ENCODE measurements at places on chromosomes 1 and 21. TPM values are rescaled to one million over a fixed set of nuclear protein-coding genes. Genes with fewer than 3 reads are reported as not detected.
A peak's percentile ranks its signal among the peaks of the same experiment; 100 is the strongest.

OR2AK2 gene
- not detected for total RNA-seq

NR0B2 gene
- not detected for total RNA-seq

CRB1 gene
- total RNA-seq, result not detected

LDLRAP1 gene
- total RNA-seq, result 20.7 TPM

KCNC4 gene
- total RNA-seq, result 2.7 TPM

ORC1 gene
- 5.1 TPM for total RNA-seq

GRCh38 chr1:181106479-181106878, 18.0 kb downstream of the IER5 start:
- DNase-seq, result no peak

DNA sequence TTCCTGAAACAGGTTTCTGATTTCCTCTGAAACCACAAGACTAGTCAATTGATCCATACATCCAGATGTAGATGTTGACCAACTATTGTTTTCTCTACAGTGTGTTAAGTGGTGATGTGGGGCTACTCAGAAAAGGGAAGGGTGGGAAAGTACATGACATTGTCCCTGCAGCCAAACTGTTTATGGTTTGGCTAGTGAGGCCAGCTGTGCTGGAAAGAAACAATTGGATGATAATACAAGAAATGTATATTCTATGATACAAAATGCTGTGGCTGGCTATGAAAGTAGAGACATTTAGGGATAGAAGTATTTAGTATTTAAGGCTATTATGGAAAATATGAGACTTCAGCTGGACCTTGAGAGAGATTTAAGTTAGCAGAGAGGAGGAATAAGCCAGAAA, 244.5 kb downstream of the ADGRL2 start:
- DNase-seq, result no peak

DNA sequence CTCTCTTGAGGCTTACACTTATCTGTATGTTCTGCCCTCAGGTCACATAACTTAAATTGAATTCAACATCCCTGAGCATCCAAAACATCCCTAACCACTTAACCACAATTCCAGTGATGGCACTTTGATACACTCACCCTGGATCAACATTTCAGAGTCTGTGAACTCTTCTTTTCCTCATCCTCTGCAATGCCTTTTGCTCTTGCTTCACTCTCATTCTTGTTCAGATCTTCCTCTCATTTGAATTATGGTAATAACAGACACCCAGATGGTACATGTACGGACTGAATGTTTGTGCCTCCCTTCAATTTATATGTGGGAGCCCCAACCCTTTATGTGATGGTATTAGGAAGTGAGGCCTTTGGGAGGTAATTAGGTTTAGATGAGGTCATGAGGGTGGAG, 33.4 kb downstream of the PTGER3 start:
- no peak for DNase-seq

DNA sequence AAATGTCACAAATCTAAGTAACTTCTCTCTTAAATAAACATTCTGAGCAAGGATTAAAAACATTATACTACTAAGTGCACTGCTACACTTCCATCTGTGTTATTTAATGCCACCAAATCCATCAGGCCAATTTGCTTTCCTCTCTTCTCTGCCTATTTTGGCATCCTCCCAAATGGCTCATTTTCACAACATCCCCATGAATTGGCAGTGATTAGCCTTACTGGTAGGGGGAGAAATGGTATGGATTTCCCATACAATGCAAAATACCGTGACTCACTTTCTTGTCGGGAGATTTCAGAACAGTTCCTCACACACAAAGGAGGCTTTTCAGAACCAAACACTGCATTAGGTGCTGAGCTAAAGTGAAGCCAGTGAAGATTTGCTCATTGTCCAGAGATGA, 195.7 kb downstream of the MIS18A start:
- DNase-seq, result no peak

DNA sequence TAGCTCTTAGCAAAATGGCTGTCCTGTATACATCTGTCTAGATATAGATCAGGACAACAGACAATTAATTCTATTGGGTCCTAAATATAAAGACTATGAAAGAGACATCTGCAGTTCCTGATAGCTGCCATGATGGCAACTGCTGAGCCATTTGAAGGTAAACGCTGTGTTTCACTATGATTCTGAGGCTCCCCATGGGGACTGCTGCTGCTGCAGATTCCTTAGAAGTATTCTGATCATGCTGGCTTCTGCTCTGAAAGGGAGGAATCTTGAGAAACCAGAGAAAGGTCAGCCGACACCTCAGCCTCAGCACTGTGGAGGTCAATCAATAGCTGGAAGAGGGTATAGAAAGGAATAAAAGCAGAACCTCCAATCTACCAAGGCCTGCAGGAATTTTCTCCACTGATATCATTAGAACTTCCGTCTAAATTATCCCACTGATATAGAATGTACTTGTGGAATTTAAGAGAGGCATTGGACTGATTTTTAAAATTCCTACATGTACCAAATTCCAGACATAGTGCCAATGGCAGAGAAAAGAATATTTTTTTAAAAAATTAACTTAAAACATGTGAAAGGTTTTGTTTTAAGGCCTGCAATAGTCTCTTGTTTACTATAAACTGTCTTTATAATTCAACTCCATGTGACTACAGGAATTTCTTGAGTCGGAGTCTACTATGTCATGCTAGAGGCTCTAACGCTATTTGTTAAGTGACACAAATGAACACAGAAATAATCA, 53.2 kb downstream of the DDAH1 start:
- no peak for DNase-seq

GRCh38 chr1:36087233-36088123, 1.2 kb upstream of the ADPRS start:
- DNase-seq, result peak; percentile 87

- DNase-seq, result no peak
Observed at GRCh38 chr1:91744953-91745639, 140.9 kb downstream of the TGFBR3 start.

DNA sequence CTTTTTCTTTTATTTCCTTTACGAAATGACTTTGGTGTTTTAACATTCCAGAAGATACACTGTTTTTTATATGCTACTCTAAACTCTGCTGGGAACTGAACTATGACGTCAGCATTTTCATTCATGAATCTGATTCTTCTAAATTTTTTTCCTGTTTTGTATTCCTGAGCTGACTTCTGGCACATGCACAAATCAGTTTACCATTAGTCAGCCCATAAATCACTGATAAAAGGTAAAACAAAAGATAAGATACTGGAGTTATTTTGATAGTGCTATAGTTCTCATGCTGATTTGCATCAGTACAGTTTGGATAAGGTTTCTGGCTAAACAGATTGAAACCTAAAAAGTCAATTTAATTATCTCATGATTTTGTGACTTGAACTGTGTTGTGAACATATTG, 10.4 kb downstream of the CAMTA1 start:
- DNase-seq, result no peak

DNA sequence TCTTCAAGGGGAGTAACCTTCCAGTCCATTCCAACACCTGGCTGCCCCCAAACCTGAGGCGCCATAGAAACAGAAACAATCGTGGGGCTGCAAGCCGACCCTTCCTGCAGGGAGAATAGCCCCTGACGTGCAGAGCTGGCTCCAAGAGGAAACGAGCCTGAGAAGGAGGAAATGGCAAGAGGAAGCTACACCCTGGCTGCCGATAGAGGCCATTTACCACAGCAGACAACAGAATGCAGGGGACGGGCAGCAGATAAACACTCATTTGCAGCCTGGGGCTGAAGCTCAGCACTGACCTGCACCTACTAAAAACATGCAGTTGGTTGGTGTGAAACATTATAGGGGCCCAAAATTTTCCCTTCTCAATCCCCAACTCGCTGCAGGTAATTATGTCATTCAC, 8.7 kb upstream of the TDRD10 start:
- no peak for DNase-seq

- no peak for DNase-seq
Observed at GRCh38 chr1:155329980-155330598, 9.4 kb downstream of the RUSC1 start.

DNA sequence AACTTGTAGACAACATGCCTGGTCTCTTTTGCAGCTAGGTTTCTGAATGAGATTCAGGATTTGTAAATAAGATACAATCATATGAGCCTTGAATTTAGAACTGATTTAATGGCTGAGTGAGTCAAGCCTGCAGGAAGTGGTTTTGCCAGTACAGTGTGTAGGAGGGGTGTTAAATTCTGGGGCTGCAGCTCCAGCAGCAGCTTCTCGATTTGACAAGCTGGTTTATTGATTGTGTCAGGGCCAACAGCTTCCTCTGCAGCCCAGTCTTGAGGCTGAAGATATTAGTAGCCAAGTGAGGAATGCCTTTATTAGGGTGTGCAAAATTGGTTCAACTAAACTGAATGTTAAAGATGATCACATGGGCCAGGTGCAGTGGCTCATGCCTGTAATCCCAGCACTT, 11.5 kb upstream of the PLA2G5 start:
- no peak for DNase-seq

- no peak for DNase-seq
Observed at GRCh38 chr1:178209935-178210334, 116.0 kb downstream of the RASAL2 start.

DNA sequence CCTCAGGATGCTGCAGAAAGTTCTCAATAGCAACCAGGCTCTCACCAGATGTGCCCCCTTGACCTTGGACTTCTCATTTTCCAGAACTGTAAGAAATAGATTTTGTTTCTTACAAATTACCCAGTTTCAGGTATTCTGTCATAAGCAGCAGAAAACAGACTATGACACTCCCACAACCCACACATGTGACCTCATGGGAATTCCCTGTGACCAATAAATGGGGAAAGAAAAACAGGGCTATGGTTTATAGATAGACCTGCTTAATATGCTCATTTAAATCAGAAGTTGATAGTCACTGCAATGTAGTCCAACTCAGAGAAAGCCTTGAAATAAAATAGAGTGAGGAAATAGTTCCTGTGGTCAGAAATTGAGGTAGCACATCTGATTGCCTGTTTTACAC, 380.9 kb upstream of the PTBP2 start:
- no peak for DNase-seq

DNA sequence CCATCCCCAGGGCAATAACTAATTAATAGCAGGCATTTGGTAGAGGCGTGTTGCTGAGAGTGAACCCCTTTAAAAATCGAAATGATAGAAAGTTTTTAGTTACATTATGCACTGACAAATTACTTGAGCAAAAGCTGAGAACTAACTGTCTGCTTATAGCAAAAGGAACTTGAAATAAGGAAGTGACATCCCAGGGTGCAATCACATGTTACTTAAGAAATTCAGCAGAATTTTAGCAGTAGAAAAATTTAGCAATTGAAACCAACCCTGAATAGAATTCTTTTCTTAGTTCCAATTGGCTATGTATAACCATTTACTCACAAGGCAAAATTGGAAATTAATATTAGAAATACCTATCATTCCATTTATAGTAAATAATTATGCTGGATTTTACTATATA, 139.5 kb upstream of the SAMSN1 start:
- no peak for DNase-seq

DNA sequence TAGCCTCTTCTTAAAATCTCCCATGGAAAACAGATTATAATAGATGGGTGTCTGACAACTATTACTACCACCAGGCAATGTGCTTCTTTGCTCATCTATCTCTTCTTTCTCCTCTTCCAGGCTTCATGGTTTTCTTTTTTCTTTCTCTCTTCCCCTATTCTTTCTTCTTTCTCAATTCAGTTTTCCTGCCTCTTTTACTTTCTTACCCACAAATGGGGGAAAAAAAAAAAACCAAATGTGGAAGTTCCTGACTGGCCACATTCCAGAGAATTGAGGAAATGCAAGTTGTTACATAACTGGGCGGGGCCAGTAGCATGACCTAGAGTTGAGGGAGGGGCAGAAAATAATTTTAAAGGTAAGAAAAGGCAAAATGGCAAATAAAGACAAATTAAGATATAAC, 10.9 kb upstream of the SMG7 start:
- DNase-seq, result no peak
